Activated CD8-positive, alpha-beta T cell treated with anti-CD3 and anti-CD28 coated beads, Interleukin-2, amount 10 ng/mL, durations not matched to agents 7 days and 5 days (primary cell): ENCODE measurements at places on chromosomes 6 and 20. TPM values are rescaled to one million over a fixed set of nuclear protein-coding genes. Genes with fewer than 3 reads are reported as not detected.
A peak's percentile ranks its signal among the peaks of the same experiment; 100 is the strongest.

- H3K27me3 ChIP-seq: no peaks in the 10 kb centered on the region
- peaks cover 50% of the 10 kb centered on the region for H3K36me3 ChIP-seq
- H3K4me3 ChIP-seq: no peak overlapping the region
- peak overlapping the region; percentile 62 for H3K27ac ChIP-seq
These were observed 69.0 kb upstream of the AHI1 start for GRCh38 chr6:135566311-135567068.

- no peak overlapping the region for H3K27ac ChIP-seq
- H3K36me3 ChIP-seq: no peaks in the 10 kb centered on the region
- H3K4me3 ChIP-seq: no peak overlapping the region
- H3K27me3 ChIP-seq: peaks cover 32% of the 10 kb centered on the region
These were observed 170.7 kb downstream of the MYLK4 start for GRCh38 chr6:2579804-2580570.

DNA sequence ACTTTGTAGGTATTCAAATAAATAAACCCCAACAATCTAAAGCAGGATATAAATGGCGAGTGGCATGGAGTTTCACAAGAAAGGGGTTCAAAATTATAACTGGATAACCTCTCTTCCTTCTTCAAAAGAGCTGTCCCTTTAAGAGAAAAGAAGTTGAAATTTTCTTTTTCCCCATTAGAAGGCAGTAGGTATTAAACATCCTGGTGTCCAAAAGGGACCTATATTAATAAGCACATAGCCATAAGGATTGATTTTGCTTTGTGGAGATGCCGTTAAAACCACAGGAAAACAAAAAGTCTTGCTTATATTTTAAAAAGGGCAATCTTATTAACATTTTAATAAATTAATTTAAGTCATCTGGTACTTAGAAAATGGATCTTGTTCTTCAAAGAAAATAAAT lies 76.5 kb downstream of the LYRM4 start:
- H3K27ac ChIP-seq: no peak overlapping the region
- no peak overlapping the region for H3K4me3 ChIP-seq
- H3K27me3 ChIP-seq: no peaks in the 10 kb centered on the region
- peaks cover 4% of the 10 kb centered on the region for H3K36me3 ChIP-seq
- peaks cover 7% of the 10 kb centered on the region for H3K4me1 ChIP-seq

DNA sequence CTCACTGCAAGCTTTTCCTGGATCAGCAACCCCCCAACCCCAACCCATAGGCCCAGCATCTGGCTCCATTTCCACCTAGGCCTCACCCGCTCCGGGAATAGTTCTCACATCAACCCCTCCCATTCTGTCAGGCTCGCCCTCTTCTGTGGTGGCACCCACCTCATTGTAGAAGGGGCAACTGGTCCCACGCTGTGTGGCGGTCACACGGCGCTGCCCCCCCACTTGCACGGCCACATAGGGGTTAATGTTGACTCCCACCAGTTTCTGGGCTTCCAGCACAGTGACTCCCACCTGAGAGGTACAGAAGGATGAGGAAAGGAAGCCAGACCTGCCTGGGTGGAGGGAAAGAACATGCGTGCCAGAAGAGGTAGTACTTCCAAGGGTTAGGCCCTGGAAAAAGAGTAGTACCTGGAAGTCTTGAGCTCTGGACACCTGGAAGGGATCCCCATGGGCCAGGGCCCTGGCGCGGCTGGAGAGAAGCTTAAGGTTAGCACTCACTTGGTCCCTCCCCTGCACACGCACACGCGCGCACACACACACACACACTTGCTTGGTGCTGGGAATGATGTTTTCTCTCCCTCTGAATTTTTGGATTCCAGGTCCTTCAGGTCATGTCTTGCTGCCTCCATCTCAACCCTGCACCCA lies 12.7 kb upstream of the SPAG4 start:
- peaks cover 13% of the 10 kb centered on the region for H3K4me1 ChIP-seq
- H3K4me3 ChIP-seq: no peak overlapping the region
- no peak for DNase-seq
- H3K27me3 ChIP-seq: peaks cover 46% of the 10 kb centered on the region
- H3K27ac ChIP-seq: no peak overlapping the region

- H3K27ac ChIP-seq: peak overlapping the region; percentile 64
- H3K4me3 ChIP-seq: peak overlapping the region; percentile 52
- peaks cover 53% of the 10 kb centered on the region for H3K4me1 ChIP-seq
- no peak for DNase-seq
These were observed 37.3 kb downstream of the RREB1 start for GRCh38 chr6:7144872-7145584.

DNA sequence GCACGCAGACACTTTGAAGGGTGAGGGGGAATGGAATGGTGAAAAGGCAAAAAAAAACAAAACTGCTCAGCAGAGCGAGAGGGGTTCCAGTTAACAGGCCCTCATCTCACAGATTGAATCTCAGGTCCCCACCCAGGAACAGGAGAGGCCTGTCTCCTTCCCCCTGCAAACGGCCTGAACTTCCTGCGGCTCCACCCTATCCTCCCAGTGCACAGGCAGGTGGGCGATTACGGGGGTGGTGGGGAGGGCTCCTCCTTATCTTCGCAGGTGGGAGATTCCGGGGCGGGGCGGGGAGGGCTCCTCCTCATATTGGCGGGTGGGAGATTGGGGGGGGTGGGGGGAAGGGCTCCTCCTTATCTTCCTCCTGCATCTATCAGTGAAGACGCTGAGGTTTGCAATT lies 129.0 kb downstream of the SOX4 start:
- no peaks in the 10 kb centered on the region for H3K27me3 ChIP-seq
- H3K27ac ChIP-seq: no peak overlapping the region
- peaks cover 5% of the 10 kb centered on the region for H3K4me1 ChIP-seq
- H3K36me3 ChIP-seq: no peaks in the 10 kb centered on the region

GRCh38 chr20:17614812-17615644 lies 45.2 kb downstream of the DSTN start:
- peak overlapping the region; percentile 61 for H3K27ac ChIP-seq
- peaks cover 36% of the 10 kb centered on the region for H3K4me1 ChIP-seq
- DNase-seq: no peak

GRCh38 chr6:26536571-26537159 lies 1.5 kb upstream of the HMGN4 start:
- peak; percentile 67 for DNase-seq
- H3K4me1 ChIP-seq: peaks cover 62% of the 10 kb centered on the region
- peak overlapping the region; percentile 99 for H3K27ac ChIP-seq
- H3K36me3 ChIP-seq: peaks cover 25% of the 10 kb centered on the region
- H3K4me3 ChIP-seq: peak overlapping the region; percentile 87
- peaks cover 2% of the 10 kb centered on the region for H3K27me3 ChIP-seq

- no peak overlapping the region for H3K4me3 ChIP-seq
- H3K4me1 ChIP-seq: no peaks in the 10 kb centered on the region
- H3K27ac ChIP-seq: no peak overlapping the region
- no peak for DNase-seq
- no peaks in the 10 kb centered on the region for H3K36me3 ChIP-seq
These were observed 373.4 kb upstream of the NOX3 start for GRCh38 chr6:155828989-155829388.

GRCh38 chr6:52213127-52213526 lies 27.0 kb downstream of the IL17A start:
- no peaks in the 10 kb centered on the region for H3K36me3 ChIP-seq
- H3K27me3 ChIP-seq: peaks cover 41% of the 10 kb centered on the region
- H3K27ac ChIP-seq: no peak overlapping the region
- no peak overlapping the region for H3K4me3 ChIP-seq
- DNase-seq: no peak
- H3K4me1 ChIP-seq: no peaks in the 10 kb centered on the region

DNA sequence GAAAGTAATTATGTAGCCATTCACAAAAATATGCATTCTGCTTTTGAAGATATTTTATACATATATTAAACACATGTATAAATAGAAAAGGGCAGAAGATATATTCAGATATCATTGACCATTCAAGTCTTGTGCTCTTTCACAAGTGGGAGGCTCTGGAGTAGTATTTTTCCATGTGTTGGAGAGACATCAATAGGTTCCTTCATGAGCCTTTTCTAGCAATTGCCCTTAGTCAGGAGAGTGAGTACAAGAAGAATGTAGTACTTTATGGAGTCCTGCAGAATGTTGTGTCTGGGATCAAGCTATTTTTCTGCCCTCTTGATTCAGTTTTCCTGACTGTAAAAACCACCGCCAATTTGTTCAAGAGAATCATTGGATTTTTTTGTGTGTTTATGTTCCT lies 117.9 kb downstream of the LRRC1 start:
- H3K36me3 ChIP-seq: no peaks in the 10 kb centered on the region
- H3K27me3 ChIP-seq: no peaks in the 10 kb centered on the region
- DNase-seq: no peak
- H3K27ac ChIP-seq: no peak overlapping the region
- no peaks in the 10 kb centered on the region for H3K4me1 ChIP-seq

DNA sequence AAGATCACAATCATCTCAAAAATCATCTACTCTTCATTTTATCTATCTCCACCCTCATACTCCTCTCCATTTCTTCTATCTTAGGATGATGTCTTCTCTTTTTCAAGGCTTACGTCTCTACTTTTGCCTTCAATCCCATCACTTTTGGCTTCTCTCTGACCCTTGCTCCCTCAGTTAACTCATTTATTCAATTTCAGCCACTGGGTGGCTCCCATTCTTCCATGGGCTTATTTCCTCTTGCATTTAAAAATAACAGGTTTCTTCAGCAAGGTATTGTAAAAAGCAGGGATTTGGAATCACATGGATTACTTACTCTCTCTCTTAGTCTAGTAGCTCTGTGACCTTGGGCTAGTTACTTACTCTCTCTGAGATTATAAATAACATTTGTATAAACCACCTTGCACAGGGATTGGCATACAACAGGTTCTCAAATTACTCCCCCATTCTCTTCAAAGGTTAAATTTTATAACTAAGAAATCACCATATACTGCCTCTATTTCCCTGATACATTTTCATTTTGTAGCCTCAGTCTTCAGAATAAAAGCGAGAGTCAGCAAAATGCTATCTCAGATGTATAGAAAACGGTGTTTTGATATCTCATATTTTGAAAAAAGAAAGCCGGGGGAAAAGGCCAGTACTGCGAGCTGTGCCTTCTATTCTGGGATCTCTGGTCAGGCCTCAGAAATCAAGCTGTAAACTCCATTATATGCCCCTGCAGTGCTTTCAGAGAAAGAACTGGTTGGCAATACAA lies 5.5 kb downstream of the ZSCAN12 start:
- peak overlapping the region; percentile 5 for H3K27ac ChIP-seq
- H3K27me3 ChIP-seq: no peaks in the 10 kb centered on the region
- H3K4me3 ChIP-seq: no peak overlapping the region

DNA sequence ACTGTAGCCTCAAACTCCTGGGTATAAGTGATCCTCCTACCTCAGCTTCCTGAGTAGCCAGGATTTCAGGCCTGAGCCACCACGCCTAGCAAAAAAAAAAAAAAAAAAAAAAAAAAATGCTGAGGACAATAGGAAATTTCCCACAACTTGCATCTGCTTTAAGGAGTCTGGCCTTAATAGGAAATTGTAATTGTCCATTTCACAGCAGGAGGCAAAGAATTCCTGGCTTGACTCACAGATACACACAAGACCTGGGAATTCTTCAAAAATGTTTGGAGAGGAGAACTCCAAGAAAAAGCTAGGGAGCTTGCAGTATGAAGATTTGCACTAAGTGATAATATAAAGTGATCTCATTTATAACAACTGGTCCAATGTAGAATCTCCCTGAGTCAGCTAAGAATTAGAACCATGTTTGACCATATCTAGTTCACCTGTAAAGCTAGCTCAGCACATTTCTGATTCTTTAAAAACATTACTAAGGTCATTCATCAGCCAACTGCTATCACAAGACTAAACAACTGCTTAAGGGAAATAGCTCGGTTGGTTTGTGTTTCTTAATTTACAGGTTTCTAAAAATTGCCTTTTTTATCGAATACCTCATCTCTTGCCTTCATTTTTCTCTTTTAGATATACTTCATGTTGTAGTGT lies 80.2 kb upstream of the SLC2A12 start:
- H3K27ac ChIP-seq: no peak overlapping the region
- DNase-seq: no peak
- no peaks in the 10 kb centered on the region for H3K27me3 ChIP-seq
- H3K4me1 ChIP-seq: no peaks in the 10 kb centered on the region

DNA sequence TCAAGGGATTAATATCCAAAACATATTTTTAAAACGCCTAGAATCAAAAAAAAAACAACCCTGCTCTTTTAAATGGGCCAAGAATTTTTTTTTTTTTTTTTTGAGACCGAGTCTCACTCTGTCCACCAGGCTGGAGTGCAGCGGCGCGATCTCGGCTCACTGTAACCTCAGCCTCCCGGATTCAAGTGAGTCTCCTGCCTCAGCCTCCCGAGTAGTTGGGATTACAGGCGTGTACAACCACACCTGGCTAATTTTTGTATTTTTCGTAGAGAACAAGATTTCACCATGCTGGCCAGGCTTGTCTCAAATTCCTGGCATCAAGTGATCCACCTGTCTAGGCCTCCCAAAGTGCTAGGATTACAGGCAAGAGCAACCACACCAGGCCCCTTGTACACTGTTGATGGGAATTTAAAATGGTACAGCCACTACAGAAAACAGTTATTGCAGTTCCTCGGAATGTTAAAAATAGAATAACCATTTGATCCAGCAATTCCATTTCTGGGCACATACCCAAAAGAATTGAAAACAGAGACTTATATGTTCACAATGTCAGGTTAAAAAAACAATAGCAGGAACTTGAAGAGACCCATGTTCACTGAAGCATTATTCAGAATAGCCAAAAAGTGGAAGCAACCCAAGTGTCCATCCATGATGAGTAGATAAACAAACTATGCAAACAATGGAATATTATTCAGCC lies 3.1 kb upstream of the MYL9 start:
- H3K4me3 ChIP-seq: no peak overlapping the region
- H3K4me1 ChIP-seq: no peaks in the 10 kb centered on the region
- no peaks in the 10 kb centered on the region for H3K27me3 ChIP-seq
- no peak for DNase-seq

DNA sequence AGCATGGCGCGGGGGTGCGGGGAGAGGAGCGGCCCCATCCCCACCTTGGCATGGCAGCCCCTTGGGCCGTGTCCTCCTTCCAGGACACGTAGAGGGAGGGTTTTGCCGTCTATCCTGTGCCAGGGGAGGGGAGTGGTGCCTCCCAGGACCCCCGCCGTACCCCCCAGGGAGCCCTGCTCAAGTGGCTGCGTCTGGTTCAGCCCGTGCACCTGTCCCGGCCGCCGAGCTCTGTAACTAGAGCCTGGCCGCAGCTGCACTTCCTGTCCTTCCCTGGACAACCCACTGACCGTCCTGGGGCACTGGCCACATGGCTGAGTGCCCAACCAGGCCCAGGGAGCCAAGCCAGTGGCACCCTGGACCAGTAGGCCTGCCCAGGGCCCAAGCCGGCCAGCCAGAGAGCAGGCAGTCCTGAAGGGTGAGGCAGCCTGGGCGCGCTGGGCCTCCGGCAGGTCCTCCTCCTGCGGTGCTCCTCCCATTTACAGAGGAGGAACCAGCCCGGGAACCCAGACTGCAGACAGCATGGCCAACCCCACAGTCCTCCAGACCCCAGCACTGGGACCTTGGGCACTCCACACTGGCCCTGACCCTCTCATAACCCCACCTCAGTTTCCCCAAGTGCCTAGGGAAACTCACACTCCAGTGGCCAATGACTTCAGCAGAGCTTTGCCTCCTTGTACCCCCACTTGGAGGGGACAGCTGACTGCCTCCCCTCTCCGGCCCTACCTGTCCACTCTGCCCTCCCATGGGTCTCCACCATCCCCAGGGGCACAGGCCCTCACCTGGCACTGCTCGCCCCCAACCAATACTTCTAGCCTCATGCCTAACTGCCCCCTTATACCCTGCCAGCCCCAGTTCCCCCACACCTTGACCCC lies 8.7 kb downstream of the LAMA5 start:
- H3K4me3 ChIP-seq: no peak overlapping the region
- no peaks in the 10 kb centered on the region for H3K36me3 ChIP-seq
- no peaks in the 10 kb centered on the region for H3K27me3 ChIP-seq

FITM2 gene
- total RNA-seq: 2.9 TPM

ULBP2 gene
- total RNA-seq: 0.40 TPM

SERPINB1 gene
- total RNA-seq: 57.1 TPM

C6orf58 gene
- not detected for total RNA-seq
